ENCODE measurements at places on chromosomes 7 and 10.

- ATAC-seq, result no peak
Observed at GRCh38 chr7:158546214-158546613, 41.4 kb downstream of the PTPRN2 start.

- ATAC-seq, result no peak
Observed at GRCh38 chr7:81111781-81112540, 193.1 kb upstream of the SEMA3C start.

DNA sequence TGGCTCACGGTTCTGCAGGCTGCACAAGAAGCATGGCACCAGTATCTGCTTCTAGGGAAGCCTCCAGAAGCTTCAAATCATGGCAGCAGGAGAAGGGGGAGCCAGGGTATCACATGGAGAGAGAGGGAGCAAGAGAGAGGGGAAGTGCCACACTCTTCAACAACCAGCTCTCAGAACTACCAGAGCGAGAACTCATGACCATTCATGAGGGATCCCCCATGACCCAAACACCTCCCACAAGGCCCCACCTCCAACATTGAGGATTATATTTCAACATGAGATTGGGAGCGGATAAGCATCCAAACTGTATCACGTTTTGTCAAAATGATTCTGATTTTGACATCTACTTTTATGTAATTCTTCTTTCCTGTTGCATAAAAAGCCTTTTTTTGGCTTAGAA lies 38.5 kb downstream of the CREM start:
- no peak for ATAC-seq

GRCh38 chr10:24826009-24826408 lies 102.3 kb upstream of the ARHGAP21 start:
- ATAC-seq, result peak; percentile 40

DNA sequence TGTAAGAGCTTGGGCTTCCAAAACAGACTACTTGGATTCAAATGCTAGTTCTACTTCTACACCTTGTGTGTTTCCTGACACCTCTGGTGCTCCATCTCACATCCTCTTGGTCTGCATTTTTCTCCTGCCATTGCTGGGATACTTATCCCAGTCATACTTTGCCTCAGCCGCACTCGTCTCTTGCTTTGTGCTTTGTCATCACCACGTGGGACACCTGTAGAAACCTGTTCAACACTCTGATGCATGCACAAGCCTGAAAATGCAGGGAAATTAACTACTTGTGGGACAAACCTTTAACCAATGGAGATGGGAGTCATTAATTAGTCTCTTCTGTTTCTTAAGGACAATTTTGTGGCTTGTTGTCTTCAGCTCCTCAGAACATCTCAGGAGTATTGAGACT lies 94.2 kb upstream of the PHYHIPL start:
- no peak for ATAC-seq

GRCh38 chr7:142355328-142355727 lies 97.5 kb upstream of the PRSS58 start:
- no peak for ATAC-seq

DNA sequence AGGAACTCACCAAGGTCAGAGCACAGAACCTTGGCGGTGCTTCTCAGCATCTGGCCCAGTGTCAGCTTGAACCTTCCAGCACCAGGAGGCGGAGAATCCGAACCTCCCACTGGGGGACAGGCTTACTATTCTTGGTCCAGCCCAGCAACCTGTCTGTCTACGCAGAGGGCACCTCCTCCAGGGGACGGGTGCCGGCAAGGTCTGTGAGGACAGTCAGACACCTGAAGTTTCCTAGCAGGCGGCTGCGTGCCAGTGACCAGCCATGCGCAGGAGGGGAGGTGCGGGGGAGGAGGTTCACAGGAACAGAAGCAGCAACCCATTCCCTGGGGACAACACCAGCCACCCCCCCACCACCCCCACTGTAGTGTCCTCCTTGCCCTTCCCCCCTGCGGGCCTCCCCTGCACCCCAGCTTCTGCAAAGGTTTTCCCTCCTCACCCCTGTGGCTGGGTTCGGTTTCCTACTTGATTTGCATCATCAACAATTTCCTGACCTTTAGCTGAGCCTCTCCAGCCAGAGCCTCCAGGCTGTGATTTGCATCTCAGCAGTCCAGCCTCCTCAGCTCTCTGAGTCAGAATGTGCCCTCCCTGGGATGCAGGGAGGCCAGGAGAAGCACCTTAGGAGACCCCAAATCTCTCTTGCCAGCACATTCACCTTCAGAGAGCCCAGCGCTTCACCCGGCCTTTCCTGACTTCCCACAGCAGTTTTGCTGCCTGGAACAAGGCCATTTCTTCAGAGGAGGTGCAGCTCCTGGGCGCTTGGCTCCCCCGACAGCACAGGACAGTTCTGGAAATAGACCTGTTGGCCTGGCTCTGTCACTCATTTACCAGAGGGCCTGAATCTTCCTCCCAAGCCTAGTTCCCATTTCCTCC lies 107.5 kb upstream of the NPS start:
- peak; percentile 57 for ATAC-seq

GRCh38 chr7:27386581-27386980 lies 144.0 kb downstream of the EVX1 start:
- ATAC-seq, result no peak

DNA sequence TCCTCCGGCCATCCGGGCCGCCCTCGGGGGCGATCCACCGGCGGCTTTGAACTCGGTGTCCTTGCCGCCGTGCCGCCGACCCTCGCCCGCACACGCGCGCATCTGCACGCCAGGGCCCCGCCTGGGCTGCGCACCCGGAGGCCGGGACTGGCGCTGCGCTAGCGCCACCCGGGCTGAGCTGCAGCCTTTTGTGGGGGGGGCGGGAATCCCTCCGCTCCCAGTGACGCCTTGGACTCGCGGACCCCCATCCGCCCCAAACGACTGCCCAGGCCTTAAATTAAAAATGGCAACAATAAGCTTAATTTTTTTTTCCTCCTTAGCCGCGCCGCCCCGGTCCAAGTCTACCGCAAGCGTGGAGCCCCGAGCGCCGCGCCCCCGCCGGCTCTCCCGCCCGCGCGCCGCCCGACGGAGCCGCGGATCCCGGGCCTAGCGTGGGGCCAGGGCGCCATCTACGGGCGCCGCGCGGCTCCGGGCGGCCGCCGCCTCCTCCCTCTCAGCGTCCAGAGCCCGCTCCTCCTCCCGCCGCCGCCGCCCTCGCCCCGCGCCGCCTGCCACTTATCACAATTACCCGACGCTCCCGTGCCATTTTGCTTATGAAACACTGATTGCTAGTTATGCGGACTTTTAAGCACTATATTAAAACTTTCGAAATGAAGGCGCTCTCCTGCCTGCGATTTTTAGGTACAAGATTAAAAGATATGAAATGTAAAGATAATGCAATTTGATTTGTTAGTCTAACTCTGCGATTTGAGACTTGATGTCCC lies 7.5 kb upstream of the EBF3 start:
- ATAC-seq, result peak; percentile 81

DNA sequence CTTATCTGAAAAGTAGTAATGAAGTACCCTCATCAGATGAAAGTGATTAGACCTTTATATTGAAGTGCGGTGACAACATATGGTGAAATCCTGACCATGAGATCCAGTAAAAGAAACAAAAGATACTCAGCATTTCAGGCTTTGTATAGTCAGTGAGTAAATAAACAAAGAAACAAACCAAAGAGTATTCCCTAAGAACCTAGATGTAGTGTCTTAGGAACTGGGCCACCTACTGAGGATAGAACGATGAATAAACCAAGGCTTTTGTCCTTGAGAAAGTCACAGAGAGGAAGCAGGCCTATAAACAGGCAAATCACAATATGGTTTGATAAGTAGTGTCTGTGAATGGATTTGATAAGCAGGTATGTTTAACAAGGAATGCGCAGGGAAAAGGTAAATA lies 46.2 kb downstream of the ZNF277 start:
- no peak for ATAC-seq

DNA sequence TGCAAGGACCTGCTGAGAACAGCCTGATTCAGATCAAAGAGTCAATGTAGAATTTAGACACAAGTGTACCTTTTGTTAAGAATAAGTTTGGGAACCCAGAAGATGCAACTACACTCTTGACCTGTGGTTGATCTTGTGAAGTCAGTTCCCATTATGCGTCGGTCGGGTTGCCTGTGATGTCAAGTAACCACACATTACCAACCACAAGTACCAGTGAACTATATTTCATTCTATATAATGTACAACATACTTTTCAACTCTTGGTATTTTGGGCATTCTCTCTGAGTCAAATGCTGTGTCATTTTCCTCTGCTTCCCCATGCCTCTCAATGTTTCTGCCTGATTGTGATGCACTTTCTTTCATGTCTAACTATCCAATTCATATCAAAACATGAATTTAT lies 426.2 kb downstream of the ETV1 start:
- ATAC-seq, result no peak

DNA sequence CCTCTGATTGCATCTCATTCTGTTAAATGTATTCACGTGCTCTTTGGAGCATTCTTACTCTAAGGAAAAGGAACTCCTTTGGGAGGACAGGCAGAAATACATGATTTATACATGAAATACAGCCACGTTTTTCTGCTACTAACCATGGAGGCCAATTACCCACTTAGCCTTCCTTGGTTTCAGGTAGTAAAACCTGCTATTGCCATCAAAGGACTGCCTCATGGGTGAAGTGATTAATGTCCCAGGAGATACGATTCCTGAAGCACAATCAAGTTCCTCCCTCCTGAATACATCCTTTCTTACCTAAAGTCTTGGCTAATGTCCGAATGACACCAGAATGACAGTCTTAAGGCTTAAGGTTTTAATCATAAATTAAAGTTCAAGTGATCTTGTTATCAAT lies 58.5 kb upstream of the PIK3CG start:
- ATAC-seq, result no peak

DNA sequence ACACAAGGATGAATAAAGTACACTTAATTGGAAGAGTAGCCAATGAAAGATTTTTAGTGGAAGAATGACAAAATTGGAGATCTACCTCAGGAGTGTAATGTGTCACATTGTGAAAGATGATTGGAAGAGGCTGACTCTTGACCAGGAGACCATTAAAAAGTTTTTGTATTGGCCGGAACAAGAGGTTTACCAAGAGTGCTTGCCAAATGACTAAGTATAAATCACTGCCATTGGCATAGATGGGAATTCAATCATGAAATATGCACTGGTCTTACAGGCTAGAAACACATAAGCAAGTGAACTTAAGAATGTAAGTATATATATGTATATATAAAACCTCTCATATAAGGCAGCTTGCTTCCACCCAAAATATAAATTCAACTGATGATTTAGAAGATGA lies 58.7 kb upstream of the TFEC start:
- no peak for ATAC-seq

DNA sequence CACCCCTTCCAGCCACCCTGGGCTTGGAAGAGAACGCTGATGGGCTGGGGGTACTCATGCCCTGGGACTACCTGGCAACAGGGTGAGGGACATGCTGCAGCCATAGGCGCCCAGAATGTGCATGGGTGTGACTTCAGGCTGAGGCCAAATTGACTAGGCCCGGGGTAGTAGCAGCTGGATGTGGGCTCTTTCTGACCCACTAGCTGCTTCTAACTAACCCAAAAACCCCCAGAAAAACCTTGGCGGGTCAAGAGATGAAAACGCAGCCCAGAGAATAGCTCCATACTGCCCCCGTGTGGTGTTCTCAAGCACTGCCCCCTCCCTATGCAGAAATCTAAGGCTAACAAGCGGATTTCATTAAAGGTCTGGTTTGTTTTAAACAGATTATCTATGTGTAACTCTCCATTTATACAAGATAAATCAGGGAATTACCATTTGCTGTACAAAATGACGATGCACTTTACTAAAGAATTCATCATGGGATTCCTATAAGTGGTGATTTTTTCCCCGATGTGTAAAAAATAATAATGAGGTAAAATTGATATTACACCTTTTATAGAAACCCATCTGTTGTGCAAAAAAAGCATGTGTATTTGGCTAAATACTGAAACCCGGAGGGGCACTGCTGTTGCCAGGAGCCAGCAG lies 4.2 kb downstream of the SMARCD3 start:
- ATAC-seq, result no peak

GRCh38 chr7:37062560-37062859 lies 338.2 kb upstream of the AOAH start:
- no peak for ATAC-seq

DNA sequence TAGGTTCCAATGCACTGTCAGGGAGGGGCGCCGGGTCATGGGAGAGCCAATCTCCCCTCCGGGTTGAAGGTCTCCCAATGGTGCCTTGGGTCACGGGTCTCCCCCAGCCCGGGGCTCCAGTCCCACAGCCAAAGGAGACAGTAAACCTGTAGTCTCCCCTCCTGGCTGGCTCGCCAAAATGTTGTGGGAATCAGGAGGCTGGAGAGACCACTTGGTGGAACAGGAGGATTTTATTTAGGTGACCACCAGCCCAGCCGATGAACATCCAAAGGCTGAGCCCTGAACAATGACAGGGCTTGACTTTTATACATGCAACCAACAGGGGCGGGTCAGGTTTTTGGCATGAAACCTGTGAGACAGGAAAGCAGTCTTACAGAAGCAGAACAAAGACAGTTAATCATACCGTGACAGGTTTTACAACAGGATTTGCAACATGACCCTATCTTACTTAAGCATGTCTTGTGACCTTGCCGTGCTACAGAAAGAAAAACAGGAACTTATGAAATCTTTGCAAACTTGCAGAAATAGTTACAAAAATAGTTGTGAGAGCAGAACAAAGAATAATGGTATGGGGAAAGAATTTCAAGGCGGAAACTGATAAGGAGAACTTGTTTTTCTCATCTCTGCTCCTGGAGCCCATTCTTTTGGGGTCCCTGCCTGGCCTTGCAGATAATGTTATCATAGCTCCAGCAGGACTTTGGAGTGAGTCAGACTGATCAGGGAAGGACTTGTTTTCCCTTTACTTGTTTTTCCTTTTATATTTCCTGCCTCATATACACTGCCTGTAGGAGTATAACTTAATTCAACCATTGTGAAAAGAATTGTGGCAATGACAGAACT lies 7.1 kb downstream of the ERV3-1 start:
- no peak for ATAC-seq

GRCh38 chr7:33722383-33723101 lies 182.8 kb upstream of the BMPER start:
- peak; percentile 82 for ATAC-seq

DNA sequence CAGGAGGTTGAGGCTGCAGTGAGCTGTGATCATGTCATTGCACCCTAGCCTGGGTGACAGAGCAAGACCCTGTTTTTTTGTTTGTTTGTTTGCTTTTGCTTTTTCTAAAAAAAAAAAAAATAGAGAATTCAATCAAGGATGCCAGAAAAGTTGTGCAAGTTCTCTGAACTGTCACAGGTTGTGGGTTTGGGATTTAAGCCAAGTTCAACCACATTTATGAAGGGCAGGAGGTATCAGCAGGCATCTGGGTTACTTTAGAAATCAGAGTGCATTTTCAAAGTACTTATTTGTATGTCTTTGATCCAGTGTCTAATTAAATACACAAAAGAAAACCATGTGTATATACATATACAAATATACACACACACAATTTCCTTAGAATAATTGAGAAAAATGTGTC lies 151.2 kb upstream of the MINDY3 start:
- no peak for ATAC-seq

Measured in motor neuron (in vitro differentiated cells).